Stimulated activated CD8-positive, alpha-beta memory T cell treated with anti-CD3 and anti-CD28 coated beads, Interleukin-4, amount 100 ng/mL, for 4 hours (primary cell): ENCODE measurements at places on chromosomes 1 and 21.

- no peak for DNase-seq
Measured at GRCh38 chr1:4161366-4162006, 261.4 kb upstream of the C1orf174 start.

DNA sequence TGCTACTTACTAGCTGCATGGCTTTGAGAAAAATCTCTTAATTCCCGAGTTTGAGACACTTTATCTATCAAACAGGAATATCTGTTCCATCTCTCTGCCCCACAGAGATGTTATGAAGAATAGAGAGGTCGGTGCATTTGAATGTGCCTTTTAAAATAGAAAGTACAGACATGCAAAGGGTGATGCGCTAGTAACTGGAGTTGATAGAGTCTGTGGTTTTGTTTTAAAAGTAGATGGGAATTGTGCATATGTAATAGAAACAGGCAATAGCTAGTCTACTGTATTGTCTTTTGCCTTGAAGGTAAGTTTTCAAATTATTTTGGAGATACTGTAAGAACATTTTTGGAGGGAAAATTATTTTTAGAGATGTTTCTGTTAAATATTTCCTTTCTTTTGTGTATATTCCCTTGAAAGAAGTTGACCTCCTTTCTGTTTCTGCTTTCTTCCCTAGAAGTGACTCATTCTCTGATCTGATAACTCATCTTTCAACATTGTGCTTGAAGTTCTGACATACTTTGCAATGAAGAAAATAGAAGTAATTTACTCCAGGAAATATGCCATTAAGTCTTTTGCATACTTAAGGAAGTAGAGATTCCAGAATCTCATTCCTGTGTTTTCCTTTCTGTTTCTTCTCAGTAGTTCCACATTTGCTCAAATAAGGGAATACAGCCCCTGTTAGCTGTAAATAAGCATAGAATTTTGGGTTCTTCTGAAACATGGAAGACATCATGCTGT lies 151.6 kb downstream of the SDCCAG8 start:
- no peak for DNase-seq

GRCh38 chr1:24828183-24828886 lies 83.1 kb downstream of the CLIC4 start:
- no peak for DNase-seq

DNA sequence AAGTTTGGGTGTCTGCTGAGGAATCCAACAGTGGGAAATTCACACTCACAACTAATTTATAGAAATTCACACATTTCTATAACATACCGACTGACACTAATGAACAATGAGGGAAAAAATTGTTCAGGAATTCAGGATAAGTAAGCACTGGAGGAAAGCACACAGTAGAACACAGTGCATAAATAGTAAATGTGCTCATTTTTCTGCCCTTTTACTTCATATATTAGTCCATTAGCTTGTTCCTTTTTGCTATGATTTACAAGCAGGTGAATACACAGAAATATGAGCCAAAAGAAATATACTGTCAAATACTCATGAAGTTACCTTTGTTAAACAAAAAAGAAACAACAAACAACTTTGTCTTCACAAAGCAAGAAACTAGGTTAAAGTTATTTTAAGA lies 11.3 kb downstream of the NRIP1 start:
- DNase-seq = no peak

- DNase-seq = no peak
Measured at GRCh38 chr1:83776913-83777757, 221.8 kb downstream of the TTLL7 start.
